Right renal pelvis (tissue), 4 donors: ENCODE measurements at places on chromosomes 7 and 10. TPM values are rescaled to one million over a fixed set of nuclear protein-coding genes. Genes with fewer than 3 reads are reported as not detected.

FEZF1 gene
- not detected for polyA plus RNA-seq

CPA2 gene
- 0.34 TPM for polyA plus RNA-seq

CPED1 gene
- 43.0 TPM for polyA plus RNA-seq

GRCh38 chr10:122962405-122962804 lies 8.4 kb upstream of the C10orf88 start:
- DNase-seq, result no peak

GRCh38 chr10:14645239-14645960 lies 129.3 kb downstream of the FAM107B start:
- no peak for DNase-seq

DNA sequence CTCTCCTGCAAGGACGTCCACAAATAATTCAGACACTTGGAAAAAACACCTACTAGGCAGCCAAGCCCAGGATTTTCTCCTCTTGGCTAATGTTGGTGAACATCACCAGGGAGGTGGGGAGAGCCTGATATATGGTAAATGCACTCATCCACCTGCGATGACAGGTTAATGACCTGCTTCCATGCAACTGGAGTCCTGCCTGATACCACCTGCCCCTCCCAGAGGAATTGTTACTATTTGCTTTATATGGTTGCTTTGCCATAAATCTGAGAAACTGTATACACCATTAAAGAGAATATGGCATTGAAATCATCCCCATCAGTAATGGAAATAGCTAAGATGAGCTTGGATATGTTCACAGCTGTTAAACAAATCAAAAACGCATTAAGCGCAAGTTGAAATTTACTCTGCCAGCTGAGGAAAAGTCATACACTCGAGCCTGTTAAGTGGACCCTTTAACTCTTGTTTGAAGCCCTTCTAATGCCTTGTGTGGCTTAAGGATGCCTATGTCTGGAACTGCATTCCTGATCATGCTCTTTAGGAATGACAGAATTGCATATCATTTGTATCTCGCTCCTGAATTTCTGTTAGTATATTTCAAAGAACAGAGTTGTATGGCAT lies 208.3 kb downstream of the PRPF18 start:
- DNase-seq, result no peak

- DNase-seq, result no peak
Measured at GRCh38 chr7:91894781-91895480, 14.4 kb upstream of the MTERF1 start.

GRCh38 chr7:117283371-117283770 lies 39.5 kb downstream of the WNT2 start:
- no peak for DNase-seq

DNA sequence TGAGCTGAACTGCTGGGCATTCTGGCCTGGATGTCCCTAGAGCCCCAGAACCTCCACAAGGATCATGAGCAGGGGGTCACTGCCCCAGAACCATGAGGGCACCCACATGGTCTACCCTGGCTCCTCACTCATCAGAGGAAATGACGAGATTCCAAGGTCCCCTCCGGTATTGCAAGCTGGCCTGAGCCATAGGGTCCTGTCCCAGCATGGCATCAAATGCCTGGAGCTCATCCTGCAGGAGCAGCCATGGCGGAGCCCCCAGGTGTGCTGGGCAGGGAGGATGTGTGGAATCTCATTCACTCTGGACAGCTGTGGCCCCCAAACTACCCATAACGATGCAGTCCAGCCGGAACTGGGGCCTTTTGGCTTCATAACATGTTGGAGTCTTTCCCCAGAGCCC lies 66.6 kb upstream of the ANTXRL start:
- DNase-seq, result no peak

GRCh38 chr7:71457021-71457420 lies 325.1 kb downstream of the GALNT17 start:
- DNase-seq, result no peak

DNA sequence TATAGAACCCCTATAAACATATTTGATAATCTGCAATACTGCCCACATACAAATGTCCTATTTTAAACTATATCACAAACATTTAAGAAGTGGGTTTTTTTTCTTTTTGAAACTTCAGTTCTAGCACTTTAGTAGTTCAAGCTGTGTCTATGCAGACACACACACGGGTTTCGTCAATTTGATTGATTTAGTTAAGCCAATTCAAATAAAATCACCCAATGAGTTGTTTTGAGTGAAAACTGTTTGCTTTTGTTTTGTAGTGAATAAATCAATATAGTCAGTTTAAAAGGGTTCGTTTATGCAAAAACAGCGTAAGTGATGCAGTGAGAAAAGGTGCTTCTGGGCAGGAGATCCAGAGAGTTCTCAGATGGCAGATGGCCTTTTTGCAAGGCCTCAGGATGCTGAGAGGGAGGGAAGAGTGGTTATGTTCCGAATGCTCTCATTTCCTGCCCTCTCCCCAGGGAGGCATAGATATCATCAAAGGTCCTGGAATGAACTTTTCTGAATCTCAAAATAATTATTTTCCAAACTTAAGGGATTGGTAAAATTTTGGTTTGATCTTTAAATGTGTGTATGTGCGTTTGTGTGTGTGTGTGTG lies 102.7 kb downstream of the AGMO start:
- DNase-seq, result no peak

GRCh38 chr7:4824120-4824775 lies 37.6 kb downstream of the PAPOLB start:
- DNase-seq, result no peak

GRCh38 chr7:92793656-92794205 lies 42.6 kb downstream of the CDK6 start:
- DNase-seq, result no peak

GRCh38 chr10:72392571-72392970 lies 37.9 kb upstream of the DNAJB12 start:
- no peak for DNase-seq

GRCh38 chr7:2644220-2644561 lies 12.4 kb downstream of the TTYH3 start:
- no peak for DNase-seq

- no peak for DNase-seq
Measured at GRCh38 chr10:46530249-46531186, 25.9 kb downstream of the GPRIN2 start.
